ENCODE measurements at places on chromosomes 7 and 10.

DNA sequence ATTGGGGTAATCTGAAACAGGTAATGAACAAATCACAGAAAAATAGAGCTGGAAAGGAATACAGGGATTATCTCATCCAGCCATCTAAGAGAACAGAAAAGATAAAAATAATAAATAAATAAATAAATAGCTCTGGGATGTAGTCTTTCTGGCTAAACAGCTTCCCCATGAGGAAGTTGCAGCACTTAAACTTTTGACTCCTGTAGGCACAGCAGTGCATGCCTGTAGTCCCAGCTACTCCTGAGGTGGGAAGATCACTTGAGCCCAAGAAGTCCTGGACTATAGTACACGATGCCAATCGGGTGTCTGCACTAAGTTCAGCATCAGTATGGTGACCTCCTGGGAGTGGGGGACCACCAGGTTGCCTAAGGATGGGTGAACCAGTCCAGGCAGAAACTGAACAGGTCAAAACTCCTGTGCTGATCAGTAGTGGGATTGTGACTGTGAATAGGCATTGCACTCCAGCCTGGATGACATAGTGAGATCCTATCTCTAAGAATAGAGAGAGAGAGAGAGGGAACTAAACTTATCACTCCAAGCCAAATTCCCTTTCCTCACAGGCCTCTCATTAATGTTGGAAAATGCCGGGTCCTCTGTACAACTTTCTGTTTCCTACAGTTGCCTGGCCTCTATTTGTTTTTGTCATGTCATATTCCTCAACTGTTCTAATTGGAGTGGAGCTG is 61.7 kb upstream of the CDK13 start:
- no peak for DNase-seq

DNA sequence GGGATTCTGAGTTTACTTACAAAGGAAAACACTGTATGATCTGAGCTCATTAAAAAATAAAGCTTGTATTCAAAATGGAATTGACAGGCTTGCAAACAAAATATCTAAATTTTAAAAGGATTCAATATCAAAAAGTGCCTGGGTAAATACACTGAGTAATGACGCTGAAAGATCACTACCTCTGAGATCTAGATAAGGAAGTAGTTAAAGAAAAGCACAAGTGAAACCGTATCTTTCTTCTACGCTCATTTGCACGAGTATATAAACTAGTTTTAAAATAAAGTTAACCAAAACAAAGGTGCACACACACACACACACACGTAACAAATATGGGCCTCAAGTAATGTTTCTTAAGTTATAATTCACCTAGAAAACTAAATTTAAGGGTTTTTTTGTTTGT is 93.4 kb downstream of the SNX13 start:
- DNase-seq: no peak

GRCh38 chr10:12533151-12533550 is 183.8 kb downstream of the CAMK1D start:
- DNase-seq: no peak

DNA sequence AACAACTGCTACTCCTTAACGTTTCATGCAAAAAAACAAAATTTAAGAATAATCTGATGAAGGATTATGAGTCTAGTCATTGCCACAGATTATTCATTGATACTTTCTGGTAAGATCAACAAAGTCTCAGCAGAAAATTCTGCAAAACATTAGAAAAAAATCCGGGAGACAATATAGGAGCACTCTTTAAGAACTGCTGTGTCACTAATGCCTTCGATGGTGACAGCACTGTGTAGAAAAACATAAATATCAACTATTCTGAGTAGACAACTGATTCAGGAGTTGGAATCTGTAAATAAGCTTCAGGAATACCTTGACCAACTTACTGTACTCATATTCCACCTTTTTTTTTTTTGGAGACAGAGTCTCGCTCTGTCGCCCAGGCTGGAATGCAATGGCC is 69.0 kb downstream of the CYTH3 start:
- no peak for DNase-seq
